Forelimb muscle (tissue), 1 donor: ENCODE measurements at places on chromosomes 2 and 18.

DNA sequence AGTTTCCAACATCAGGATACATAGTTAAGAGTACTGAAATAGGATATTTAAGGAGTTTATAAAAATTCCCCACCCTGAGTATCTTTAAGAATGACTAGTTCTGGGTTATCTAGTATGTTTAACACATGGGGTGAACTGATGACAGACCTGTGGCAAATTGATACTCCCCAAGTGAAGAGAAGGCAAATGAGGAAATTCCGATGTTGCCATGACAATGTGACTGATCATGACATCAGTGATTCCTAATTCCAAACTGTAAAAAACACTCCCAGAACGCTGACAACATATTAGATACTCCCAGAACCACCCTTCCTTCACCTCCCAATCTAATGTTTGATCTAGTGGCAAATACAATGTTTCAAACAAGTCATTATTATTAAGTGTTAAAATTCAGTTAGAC, 77.6 kb downstream of the RBMS1 start:
- no peak for DNase-seq

DNA sequence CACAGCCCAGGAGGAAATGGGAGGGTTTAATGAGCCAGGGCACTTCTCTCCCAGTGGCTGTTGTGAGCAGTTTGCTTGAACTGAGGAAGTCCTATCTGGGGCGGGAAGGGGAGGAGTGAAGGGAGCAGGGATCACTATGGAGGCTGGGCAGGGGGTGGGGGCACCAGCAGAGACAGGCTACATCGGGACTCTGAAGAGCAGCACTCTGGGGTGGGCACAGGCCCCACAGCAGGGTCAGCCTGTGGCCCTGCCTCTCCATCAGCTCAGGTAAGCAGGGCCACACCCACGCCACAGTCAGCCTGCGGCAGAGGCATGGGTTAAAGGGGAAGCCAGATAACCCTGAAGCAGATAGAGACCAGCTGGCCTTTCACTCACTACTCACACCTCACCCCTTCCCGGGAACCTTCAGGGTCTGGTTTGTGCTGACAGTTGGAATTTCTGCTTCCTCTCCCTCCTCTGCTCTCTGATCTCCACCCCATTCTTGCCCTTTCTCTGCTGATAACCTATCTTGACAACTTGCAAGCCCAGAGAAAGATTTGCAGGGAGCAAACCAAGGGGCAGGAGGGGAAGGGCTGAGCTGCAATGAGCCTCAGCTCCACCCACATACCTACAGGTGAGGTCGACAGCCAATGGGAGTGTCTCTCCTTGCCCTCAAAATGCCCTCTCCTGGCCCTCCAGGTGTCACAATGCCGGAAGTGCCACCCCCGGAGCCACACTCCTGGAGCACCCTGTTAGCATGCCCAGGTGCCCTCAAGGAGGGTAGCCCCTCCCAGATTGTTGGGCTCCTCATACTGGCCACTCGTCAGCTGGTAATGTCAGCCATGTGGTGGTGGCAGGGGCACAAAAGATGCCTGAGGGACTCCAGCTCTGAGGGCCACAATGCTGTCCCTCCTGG, 3.7 kb downstream of the SIGLEC15 start:
- no peak for DNase-seq

DNA sequence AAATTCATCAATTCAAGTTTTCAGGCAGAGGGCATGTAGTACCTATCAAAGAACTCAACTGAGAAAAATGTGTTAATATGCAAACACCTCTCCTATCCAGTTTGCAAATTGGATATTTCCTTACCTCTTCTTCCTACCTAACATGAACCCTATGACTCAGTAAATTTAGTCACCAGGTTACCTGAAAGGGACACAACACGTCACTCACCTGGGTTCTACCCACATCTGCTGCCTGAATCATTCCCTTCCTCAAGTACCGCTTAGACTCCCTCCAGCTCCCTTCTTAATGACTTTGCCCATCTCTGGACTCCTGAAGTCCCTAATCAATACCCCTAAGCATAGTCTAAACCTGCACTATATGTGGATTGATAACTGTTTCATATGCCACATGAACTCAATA, 10.4 kb downstream of the ANKRD44 start:
- no peak for DNase-seq

DNA sequence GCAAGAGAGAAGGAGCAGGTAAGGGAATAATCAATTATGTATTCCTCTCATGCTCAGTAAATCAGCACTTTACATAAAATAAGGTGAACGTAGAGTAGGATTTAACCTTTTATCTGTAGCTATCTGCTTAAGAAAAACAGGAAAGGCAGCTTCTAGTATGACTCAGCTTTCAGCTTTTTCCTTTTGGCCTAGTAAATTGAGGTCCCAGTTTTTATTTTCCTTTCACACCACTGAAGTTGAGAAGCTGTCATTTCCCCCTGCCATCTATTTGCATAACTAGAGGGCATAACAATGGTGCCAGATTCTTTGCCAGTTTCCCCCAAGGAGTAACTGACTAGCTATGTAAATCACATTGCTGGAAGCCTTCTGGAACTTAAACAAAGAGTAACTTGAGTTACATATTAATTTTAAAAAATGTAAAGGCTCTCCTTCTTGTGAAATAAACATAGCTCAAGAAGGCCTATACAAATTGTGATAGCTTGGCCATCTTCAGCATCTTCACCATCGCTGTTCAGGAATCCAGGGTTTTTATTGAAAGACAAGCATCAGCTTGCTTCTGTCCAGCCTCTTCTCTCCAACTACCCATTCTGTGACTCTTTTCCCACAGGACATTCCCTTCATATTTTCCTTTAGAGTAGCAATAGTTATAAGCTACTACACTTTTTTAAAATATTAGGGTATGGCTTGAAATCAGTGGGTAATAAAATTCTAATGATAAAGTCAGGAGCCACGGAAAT, 97.0 kb downstream of the KYNU start:
- no peak for DNase-seq

DNA sequence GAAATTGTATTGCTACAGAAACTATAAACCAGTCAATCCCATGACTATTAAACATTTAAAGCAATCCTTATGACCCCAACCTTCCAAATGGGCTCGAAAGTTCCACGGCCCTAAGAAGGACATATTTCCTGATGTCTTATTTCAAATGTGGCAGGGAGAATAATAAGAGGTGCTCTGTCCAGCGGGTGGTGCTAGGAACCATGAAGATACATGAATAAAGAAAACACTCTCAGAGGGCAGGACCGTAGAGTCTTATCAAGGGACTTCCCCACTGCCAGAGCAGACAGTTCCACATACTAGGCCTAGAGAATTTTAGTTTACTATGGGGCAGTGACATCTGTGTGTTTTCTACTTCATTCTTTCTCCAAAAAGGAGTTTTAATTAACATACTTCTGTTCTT, 187.1 kb upstream of the PIK3C3 start:
- DNase-seq: no peak

DNA sequence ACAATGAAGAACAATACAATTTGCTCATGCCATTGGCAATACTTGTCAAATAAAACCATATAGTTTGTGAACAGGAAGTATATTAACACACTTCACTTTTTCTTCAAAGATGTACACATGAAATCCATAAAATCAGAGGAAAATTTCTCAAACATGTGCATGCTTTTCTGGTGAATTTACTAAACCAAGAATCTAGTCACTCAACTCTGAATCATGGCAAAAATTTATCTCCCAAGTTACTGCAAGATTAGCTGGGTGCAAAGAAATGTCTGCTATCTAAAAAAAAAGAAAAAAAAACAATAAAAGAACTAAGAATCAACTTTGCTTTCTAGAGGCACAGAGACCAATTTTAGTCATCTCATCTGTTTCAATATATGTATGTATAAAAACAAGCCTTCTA, 419.2 kb downstream of the NR4A2 start:
- DNase-seq: no peak

DNA sequence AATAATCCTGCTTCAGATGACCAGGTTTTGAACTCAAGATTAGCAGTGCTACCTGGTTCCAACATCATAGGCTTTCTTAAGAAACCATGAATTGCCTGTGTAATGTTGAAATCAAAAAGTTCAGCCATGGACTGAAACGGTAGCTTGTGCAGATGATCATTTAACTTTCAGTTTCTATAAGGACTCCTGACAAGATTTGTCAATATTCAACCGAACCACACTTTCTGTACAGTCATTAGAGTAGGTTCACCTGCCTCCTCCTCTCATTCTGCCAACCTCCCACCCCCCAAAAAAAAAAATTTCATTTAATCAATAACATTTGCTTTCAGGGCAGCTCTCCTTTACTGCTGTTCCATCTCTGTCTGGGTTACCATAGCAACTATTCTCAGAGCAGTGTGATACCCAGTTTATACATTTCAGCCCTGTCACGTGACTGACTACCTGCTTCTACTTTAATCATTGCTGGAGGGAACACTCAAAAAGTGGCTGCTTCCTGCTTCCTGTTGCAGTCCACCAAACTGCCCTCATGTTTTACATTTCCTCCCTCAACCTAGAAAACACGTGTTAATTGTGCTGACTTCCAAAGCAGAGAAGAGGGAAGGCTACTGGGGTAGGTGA, 275.5 kb downstream of the SS18 start:
- no peak for DNase-seq

GRCh38 chr2:20635113-20635510, 15.8 kb downstream of the HS1BP3 start:
- DNase-seq: no peak

GRCh38 chr18:28342231-28342630, 165.3 kb upstream of the CDH2 start:
- no peak for DNase-seq

- no peak for DNase-seq
Measured at GRCh38 chr18:50334546-50335152, 40.2 kb upstream of the SKA1 start.

DNA sequence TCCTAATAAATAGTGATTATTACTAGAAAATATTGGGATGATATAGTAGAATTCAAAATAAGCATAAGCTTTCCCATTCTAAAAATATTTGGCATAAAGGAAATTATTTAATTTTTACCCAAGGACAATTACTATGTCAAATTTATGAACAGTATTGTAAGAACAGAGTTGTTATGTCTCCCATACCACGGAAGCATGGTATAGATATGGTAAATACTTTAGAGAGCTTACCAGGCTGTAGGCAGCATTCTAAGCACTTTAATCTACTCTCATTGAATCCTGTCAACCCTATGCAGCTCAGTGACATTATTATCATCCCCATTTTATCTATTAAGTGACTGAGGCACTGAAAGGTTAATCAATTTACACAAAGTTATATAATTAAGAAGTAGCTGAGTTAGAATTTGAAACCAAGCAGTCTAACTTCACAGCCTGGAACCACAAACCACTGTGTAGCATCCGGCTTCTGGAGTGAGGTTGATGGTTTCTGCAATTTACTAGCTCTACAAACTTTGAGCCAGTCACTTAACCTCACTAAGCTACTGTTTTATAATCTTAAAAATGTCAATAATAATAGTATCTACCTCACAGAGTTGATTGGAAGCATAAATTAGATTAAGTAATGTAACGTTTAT, 323.7 kb downstream of the ARHGAP15 start:
- DNase-seq: no peak

- DNase-seq: no peak
Measured at GRCh38 chr2:12604341-12604740, 112.4 kb upstream of the TRIB2 start.

GRCh38 chr2:37457401-37457901, 113.0 kb downstream of the QPCT start:
- DNase-seq: no peak

- no peak for DNase-seq
Measured at GRCh38 chr2:160175169-160176134, 24.6 kb downstream of the ITGB6 start.

GRCh38 chr2:71120195-71120594, 9.8 kb downstream of the MCEE start:
- no peak for DNase-seq

- DNase-seq: no peak
Measured at GRCh38 chr2:215843579-215843978, 169.8 kb downstream of the MREG start.

DNA sequence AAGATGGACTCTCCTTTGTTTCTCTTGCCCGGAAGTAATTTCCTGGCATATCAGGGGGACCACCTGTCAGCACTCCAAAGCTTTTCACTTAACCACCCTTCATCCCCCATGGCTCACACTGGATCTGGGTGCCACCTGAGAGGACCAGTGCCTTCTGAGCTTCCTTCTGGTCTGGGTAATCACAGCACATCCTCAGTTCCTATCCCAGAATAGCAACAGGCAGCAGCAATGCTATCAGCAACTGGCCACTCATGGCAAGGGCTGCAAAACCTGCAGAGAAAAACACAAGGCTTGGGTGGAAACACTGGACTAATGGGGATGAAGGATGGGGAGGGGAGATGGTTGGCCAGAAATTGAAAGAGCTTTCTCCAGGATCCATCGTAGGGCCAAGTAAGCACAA, 59.9 kb upstream of the STPG4 start:
- no peak for DNase-seq

GRCh38 chr18:48022531-48023329, 92.3 kb upstream of the SMAD2 start:
- DNase-seq: no peak

- DNase-seq: no peak
Measured at GRCh38 chr18:62399781-62400308, 74.7 kb downstream of the TNFRSF11A start.

- DNase-seq: no peak
Measured at GRCh38 chr18:74255131-74255616, 36.6 kb downstream of the CYB5A start.

- no peak for DNase-seq
Measured at GRCh38 chr2:16900405-16901025, 234.9 kb upstream of the CYRIA start.
